Bone marrow (tissue), 2 donors: ENCODE measurements at places on chromosomes 13 and 19.
A peak's percentile ranks its signal among the peaks of the same experiment; 100 is the strongest.

- no peak for DNase-seq
Measured at GRCh38 chr13:32503727-32504126, 34.9 kb downstream of the N4BP2L2 start.

- peak; percentile 27 for DNase-seq
Measured at GRCh38 chr19:54478677-54479266, 5.7 kb upstream of the CDC42EP5 start.

DNA sequence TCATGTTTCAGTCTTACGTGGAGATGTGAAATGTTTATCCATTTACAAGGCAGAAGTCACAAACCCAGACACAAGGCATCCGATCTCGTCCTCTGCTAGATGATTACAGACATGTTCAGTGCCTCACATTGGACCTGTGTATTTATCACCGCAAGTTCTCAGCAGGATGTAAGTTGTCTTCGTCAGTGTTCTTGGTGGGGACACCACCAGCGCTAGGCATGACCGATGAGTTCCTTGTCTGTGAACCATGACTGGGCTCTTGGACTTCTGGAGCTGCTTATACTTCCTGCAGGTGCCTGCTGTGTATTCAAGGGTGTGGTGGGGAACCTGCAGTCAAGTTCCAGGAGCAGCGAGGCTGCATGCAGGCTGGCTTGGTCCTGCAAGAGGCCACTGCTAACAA is 105.4 kb downstream of the URI1 start:
- DNase-seq: no peak

GRCh38 chr19:9848762-9849161 is 13.6 kb downstream of the PIN1 start:
- no peak for DNase-seq

GRCh38 chr19:56147307-56147706 is 6.2 kb downstream of the ZNF444 start:
- no peak for DNase-seq

DNA sequence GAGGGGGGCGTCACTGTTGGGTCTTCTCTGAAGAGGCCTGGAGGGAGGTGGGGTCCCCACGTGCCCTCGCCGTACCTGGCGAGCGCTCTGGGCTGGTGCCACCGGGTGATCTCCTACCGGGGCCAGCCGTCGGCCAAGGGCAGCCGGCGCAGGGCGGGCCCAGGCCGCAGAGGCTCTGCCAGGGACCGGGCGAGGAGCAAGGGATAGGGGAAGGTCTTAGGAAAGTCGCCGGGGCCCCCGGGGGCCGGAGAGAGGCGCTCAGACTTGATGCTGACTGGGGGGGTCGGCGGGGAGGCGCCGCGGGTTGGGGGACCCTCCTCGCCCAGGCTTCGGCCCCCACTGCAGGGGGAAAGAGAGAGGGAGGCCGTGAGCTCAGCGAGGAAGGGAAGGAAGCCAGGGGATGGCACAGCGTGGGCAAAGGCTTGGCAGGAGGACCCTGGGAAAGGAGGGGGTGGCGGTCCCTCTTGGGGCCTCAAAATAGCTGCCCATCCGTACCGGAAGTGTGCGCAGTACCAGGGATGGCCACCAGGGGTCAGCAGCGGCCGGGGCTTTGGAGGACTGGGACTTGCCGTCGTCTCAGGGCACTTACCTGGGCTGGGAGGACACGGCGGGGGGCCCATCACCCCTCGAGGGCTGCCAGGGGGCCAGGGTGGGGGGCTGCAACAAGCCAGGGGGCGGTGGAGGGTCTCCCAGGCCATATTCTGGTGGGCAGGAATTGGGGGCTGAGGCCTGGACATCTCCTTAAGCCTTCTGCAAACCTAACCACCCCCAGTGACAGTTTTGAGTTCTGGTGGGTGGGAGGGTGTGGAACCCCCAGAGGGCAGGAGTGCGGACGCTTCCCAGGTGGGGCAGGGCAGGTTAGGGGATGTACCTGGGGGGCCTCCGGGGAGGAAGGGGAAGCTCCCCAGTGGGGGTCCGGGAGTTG is 7.7 kb upstream of the TMEM161A start:
- DNase-seq: peak; percentile 67

GRCh38 chr13:108572782-108573211 is 56.6 kb upstream of the MYO16 start:
- DNase-seq: no peak

- DNase-seq: no peak
Measured at GRCh38 chr19:49475995-49476880, 2.2 kb downstream of the FLT3LG start.

- no peak for DNase-seq
Measured at GRCh38 chr13:91078093-91078679, 269.3 kb upstream of the MIR17HG start.

- DNase-seq: peak; percentile 30
Measured at GRCh38 chr19:18167975-18168645, 5.5 kb upstream of the IFI30 start.

DNA sequence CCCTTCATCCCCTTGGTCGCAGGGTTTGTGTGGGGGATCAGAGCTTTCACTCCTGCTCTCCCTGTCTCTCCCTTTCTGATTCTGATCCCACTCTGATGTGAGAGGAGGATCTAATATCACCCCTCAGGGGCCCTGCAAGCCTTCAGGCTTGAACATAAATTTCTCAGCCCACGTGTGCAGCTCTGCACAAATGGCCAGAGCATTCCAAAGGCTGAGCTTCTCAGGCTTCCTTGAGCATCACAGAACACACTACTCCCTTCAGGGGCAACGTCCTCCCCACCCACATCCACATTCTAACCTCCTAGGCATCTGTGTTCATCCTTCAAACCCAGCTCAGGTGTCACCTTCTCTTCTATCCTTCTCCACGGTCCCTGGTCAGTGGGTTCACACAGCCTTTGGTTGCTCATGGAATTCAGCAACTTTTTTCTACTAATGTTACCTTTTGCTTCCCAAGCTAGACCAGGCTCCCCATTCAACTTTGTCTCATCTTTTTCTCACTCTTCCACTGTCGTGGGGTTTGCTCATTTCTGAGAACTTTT is 24.4 kb upstream of the DOCK9 start:
- no peak for DNase-seq

- DNase-seq: no peak
Measured at GRCh38 chr19:54062643-54063042, 1.1 kb downstream of the VSTM1 start.

DNA sequence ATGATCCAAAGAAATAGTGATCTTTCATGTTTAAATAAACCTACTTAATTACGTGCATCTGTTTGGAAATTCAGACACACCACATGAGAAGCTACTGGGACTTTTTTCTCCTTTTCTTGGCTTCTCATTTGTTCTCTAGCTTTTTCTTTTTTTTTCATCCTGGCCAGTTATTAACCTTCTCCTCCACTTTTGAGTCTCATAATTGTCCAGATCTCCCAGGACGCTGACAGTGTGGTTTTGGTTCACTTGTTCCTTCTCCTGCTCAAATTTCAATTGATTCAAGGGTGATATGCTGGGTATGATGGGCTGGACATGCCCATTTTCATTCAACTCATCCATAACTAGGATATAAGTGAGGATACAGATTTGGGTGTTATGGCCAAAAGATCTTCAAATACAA is 152.3 kb downstream of the TM9SF2 start:
- DNase-seq: no peak

- no peak for DNase-seq
Measured at GRCh38 chr13:87128036-87128435, 543.1 kb upstream of the SLITRK5 start.

- DNase-seq: no peak
Measured at GRCh38 chr13:114108894-114109293, 23.5 kb downstream of the RASA3 start.

- no peak for DNase-seq
Measured at GRCh38 chr13:50205581-50205980, 190.3 kb downstream of the KCNRG start.

DNA sequence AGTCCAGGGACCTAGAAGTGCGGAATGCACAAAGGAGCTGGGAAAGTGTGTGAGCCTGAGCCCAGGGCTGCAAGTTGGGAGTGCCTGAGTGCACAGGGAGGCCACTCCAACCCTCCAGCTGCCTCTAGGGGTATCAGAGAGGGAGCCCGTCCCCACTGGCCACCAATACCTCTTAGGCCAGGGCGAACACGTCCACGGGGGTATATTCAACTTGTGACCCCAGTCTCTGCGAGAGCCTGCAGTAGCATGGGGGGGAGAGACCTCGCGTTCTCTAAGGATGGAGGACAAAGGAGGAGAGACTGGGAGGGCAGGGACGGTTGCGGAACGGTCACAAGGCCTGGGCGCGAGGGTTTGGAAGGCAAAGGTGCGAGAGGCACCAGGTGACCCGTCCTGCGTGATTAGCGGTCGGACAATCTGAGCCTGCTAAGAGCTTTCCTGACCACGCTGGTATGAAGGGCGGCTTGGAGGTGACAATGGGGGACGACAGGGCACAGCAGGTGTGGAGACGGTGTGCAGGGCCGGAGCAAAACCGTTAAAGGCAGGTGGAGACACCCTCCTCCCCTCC is 676 bp downstream of the CD320 start:
- no peak for DNase-seq

- no peak for DNase-seq
Measured at GRCh38 chr13:110423689-110424302, 116.7 kb downstream of the COL4A2 start.

DNA sequence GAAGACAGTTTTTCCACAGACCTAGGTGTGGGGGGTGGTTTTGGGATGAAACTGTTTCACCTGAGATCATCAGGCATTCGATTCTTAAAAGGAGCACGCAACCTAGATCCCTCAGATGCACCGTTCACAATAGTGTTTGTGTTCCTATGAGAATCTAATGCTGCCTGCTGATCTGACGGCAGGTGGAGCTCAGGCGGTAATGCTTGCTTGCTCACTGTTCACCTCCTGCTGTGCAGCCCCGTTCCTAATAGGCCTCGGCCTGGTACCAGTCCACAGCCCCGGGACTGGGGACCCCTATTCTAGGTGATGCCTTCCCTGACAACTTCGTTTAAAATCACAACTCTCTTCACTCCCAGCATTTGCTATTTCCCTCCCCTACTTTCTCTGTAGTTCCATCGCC is 149.6 kb downstream of the IER2 start:
- DNase-seq: no peak

- DNase-seq: no peak
Measured at GRCh38 chr13:24385902-24386301, 76.5 kb downstream of the C1QTNF9 start.

DNA sequence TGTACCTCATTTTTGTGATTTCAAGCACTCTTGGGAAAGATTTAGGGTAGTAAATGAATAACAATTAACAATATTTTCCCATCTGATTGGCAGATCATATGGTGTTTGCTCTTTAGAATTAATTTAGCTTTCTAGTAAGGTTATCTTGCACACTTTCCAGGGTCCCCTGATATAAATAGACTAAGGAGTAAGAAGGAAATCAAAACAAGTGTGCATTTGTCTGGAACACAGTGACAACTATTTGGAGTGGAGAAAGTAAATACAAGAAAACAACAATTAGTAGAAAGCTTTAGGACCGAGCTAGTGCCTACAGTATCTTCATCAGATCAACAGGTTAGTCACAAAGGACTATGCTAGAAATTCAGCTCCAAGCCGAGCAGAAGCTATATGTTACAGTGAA is 429.5 kb downstream of the COG6 start:
- no peak for DNase-seq

DNA sequence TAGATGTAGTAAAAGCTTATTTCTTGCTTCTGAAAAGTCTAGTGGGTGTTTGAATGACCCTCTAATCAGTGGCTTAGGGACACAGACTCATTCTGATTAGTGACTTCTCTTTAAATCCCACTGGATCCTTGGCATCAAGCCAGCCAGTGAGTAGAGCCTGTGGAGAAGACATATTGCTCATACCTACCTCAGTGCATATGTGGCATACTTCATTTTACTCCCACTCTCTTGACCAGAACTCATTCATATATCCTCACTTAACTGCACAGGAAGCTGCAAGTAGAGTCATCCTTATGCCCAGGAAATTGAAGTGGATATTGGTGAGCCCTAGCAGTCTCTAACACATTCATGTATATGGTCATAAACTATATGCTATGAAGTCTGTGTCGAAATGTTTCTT is 148.3 kb downstream of the PDS5B start:
- no peak for DNase-seq
